ENCODE measurements at places on chromosomes 5 and 9.

- no peak for DNase-seq
Observed at GRCh38 chr5:139419226-139420192, 15.6 kb upstream of the SPATA24 start.

DNA sequence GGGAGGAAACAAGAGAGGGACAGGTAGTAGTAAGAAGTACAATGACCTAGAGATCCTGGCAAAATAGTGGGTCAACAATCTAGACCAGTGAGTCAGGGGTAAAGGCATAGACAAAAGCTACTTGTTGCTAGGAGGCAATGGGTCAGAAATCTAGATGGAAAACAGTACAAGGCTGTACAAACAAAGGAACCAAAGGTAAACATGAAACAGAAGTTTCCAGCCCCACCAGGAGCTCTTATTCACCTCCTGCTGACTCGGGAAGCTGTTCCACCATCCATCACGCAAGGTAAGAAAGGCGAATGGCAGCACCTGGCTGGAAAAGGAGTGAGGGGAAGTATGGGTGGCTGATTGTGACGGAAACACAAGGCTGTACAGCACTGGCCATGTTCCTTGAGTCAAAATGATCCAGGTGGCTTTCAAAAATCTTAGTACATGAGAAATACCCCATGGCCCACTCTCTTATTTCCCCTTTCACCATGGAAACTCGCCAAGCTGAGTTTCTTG, 70.5 kb upstream of the RAI14 start:
- no peak for DNase-seq

DNA sequence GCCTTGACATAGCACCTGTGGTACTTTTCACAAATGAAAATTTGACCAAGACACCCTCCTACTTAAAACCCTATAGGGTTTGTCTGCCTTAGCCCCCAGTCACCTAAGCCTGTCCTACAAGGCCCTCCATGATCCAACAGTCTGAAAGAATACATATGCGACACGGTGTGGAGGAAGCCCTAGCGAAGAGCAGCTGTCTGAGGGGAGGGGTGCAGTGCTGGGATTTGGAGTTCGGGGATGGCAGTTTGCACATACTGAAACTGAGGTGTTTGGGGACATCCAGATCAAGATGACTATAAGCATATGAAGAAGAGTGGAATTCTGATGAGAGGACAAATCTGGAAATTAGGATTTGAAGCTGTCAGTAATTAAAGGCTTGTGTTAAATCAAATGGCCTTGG, 7.2 kb upstream of the MYORG start:
- DNase-seq, result no peak

DNA sequence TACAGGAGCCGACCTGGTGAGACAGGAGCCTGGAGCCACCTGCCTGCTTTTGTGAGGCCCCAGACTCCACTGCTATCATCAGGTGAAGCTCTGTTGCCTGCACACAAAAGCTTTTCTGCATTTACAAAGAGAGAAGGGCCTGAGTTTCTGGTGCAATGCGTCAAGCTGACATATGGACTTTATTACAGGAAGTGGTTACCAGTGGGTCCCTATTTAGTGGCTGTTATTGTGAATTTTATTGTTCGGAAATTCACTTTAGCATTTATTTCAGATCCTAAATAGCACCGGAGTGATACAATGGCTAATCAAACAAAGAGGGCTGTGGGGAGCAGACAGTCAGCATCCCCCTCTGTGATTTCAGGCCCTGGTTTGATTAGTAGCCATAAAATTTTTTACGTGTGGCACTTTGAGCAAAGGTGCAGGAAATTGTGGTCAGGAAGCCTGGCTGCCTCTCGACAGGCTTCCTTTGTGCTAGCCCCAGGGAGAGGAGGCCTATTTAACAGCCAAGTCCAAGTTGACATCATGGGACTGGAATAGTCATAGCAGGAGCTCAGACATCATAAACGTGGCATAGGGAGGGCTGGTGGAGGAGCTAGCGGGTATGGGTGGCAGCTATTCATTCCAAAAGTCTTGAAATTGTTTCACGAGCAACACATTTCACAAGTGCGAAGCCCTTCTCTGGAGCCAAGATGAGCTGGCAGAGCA, 8.4 kb downstream of the TGFBI start:
- DNase-seq, result peak; percentile 70

DNA sequence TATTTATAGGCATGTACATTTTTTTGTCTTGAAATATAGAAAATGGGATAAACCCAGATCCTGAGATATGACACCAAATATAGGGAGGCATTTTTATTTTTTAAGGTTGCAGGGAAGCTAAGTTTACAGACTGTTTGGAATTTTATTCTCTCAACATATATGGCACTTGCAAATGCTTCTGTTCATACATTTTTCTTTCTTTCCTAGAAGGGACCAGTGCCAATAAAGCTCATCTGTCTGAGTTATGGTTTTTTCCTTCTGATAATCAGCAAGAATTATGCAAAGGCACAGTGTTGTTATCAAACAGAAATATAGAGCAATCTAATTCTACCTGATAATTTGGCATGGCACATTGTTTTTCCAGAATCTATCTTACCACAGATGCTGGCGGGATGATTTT, 156.9 kb upstream of the GPR151 start:
- no peak for DNase-seq
